Cardiac fibroblast (primary cell): ENCODE measurements at places on chromosomes 4 and X.

GRCh38 chr4:48557478-48557877 is 67.4 kb downstream of the ZAR1 start:
- DNase-seq: peak; percentile 5

GRCh38 chrX:134542485-134542884 is 82.5 kb downstream of the HPRT1 start:
- peak; percentile 88 for DNase-seq

GRCh38 chr4:337932-338758 is 531 bp downstream of the ZNF141 start:
- DNase-seq: peak; percentile 37

DNA sequence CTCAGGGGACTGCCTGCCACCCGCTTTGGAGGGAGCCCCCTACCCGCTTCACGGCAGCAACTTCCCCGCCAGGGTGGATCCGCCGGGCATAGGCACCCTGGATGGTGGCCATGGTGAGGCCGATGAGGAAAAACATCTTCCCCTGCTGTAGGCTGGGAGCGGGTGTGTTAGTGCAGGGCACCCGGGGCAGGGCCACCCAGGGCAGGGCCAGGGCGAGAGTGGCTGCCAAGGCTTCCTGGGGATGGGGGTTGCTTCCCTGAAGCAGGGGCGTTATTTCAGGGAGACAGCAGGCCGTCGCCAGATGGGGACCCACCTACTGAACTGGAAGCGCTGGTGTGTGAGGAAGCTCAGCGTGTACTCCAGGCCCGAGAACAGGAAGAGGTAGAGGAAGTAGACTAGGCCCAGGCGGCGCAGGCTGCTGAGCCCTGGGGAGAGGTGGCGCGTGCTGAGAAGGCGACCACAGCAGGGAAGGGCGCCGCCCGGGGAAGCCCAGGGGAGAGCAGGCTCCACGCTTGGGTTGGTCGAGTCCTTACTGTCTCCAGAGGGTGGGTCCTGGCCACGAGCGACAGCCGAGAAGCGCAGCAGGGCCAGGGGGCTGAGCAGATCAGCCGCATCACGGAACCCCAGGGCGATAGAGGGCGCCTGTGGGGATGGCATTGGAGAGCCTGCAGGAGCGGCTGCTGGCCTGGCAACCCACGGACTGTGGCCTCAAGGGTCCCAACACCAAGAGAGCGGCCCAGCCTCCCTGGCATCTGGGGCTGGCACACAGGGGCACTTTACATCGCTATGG is 31.5 kb downstream of the NOP14 start:
- no peak for DNase-seq

DNA sequence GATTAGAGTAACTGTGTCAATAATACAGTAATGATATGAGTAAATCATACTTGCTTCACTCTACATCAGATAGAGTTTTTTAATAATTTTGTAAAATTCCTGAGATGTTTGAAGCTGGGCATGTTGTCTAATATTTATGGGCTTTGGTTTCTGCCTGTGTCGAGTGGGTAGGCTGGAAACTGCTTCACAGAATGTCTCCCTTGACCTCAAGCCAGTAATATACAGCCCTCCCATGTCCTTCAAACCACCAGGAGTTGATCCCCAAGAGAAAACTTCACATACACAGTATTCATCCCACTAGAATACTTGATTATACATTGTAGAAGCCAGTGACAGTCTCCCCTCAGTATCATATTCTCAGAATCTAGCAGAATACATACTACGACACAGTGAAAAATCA is 284.8 kb upstream of the TENM3 start:
- no peak for DNase-seq

GRCh38 chr4:126890994-126891393 is 741.8 kb upstream of the INTU start:
- peak; percentile 4 for DNase-seq

- DNase-seq: no peak
Observed at GRCh38 chrX:39682778-39683177, 415.0 kb downstream of the BCOR start.
